ENCODE measurements at places on chromosomes 3 and 15. TPM values are rescaled to one million over a fixed set of nuclear protein-coding genes. Genes with fewer than 3 reads are reported as not detected.

The STAB1 gene
- total RNA-seq, result 19.5 TPM

The STRIT1 gene
- total RNA-seq, result not detected

DNA sequence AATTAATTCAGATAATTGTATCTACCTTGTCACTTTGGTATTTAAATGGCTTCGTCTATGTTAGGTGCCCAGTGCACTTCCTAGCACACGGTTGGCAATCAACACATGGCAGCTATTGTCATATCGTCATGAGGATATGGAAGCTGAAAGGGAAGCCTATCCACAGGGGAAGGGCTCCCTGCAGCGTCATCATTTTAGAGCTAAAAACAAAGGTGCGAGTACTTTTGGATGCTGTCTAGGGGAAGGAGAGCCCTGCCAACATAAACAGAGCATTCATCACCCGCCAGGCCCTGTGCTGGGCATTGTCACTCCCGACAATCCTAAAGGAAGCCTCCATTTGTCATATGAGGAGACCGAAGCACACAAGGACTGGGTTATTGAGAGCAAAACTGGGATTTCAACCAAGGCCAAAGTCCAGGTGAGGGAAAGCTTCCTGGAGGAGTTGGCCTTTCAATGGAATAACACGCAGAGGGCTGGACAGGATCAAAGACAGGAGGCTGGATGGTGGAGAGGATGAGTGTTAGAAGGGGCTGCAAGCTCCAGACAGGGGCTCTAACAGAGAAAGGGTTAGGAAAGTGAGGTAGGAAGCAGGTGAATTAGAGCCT lies 8.0 kb upstream of the PARL start:
- no peak for DNase-seq

The AHSG gene
- total RNA-seq, result 0.33 TPM

GRCh38 chr15:93206893-93207292 lies 117.9 kb upstream of the RGMA start:
- DNase-seq, result no peak

- DNase-seq, result no peak
Measured at GRCh38 chr3:151305060-151305774, 11.4 kb downstream of the GPR87 start.

GRCh38 chr15:36769098-36769497 lies 189.7 kb downstream of the CDIN1 start:
- DNase-seq, result no peak

- no peak for DNase-seq
Measured at GRCh38 chr15:64690578-64691296, 84.7 kb downstream of the RBPMS2 start.

GRCh38 chr15:62976301-62976881 lies 66.2 kb upstream of the TPM1 start:
- DNase-seq, result no peak

- DNase-seq, result no peak
Measured at GRCh38 chr3:164377466-164377865, 700.8 kb downstream of the SI start.

GRCh38 chr3:43587303-43587702 lies 34.5 kb downstream of the ANO10 start:
- no peak for DNase-seq

DNA sequence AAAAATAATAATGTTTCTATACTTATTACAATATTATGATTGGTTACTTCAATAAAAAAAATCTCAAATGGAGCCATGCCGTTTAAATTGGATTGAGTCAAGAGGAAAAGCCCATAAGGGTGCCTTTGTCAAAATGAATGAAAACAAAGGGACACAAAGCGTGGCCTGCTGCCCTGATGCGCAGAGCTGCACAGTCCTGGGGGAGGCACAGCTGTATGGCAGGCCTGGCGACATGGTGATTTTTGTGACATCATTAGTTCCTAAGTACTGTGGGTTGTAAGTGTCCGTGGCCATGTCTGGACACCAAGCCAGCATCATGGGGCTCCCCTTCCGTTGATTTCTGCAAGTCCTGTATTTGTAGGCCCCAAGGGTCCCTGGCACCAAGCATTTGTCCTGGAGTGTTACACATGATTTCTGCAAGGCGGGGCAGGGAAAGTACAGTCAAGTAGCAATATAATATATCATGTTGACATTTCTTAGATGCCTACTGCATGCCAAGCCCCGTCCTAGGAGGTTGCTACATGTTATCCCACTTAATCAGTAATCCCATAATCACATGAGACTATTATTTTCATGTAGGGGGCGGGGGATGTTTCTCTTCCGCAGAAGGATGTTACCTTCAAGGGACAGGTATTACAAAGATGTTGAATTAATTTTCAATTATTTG lies 59.7 kb downstream of the GHSR start:
- no peak for DNase-seq

The GOLGA8T gene
- total RNA-seq, result 0.19 TPM

DNA sequence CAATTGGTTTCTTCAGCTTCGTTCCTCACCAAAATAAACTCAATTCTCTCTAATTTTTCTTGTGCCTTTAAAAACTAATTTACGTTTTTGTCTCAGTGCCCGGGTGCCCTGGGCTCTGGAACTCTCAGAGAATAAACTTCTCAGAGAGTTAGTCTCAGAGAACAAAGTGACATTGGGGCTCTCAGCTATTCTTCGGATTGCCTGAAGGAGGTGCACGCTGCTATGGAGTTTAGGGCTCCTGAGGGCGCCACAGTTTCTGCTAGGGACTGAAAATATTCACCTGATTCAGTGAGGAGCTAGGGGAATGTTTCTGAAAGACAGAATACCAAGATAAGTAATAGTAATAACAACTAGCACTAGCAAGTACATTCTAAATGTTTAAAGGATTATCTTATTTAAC lies 22.7 kb downstream of the ZIC4 start:
- no peak for DNase-seq

DNA sequence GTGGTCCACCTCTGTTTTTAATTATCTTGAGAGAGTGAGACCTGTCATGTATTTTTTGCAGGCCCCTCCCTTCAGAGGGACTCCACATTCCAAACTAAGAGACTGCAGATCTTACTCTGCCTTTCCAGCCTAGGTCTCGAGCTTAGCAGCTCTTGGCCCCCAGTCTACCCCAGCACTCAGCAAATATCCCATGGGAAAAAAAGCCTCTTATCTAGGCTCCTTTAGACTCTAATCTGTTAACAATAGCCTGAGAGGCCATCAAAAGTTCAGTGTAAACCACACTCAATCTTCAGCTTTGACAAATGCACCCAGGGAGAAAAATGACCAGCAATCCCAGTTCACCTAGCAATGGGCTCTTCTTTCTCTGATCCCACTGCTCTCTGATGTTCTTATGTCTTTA lies 8.6 kb upstream of the BLM start:
- no peak for DNase-seq

GRCh38 chr3:124688581-124689454 lies 41.4 kb upstream of the UMPS start:
- DNase-seq, result peak; percentile 37

DNA sequence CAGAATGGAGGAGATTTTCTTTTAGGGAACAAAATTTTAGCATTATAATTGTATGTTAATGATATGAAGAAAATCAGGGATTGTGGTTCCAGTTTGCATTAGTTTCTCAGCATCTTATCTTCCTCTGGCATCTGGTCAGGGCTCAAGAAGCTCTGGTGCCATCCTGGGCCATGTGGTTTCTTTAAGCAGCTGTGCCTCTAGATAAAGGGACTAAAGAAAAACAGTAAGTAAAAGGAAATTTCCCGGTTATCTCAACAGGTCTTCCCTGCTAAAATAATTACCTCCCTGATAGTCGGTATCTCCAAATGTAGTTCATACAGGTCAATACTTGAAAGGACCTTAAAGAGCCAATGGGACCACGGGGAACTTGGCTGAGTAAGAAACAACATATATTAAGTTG lies 375.1 kb upstream of the RBMS3 start:
- DNase-seq, result no peak

GRCh38 chr15:85333132-85333831 lies 47.1 kb upstream of the AKAP13 start:
- no peak for DNase-seq

DNA sequence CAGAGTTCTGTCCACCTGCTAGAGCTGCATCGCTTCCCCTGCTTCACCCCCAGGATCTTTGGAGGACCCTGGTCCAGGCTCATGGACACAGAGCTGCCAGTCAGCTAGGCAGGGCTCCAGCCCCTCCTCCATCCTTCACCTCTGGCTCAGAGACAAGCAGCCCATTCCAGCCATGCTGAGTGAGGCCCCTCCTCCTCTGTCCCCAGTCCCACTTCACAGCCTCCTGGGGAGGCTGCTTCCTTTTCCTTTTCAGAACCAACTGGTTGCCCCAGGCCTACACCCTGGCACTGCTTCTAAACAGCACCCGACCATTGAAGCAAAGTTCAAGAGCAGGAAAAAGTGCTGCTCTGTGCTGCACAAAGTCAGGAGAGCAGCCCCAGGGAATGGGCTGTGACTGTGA lies 22.2 kb downstream of the IQSEC1 start:
- DNase-seq, result no peak

The GMNC gene
- total RNA-seq, result 0.05 TPM

- no peak for DNase-seq
Measured at GRCh38 chr3:84621823-84622222, 337.0 kb upstream of the CADM2 start.

- DNase-seq, result no peak
Measured at GRCh38 chr3:27666272-27666671, 55.9 kb downstream of the EOMES start.

GRCh38 chr15:66287461-66288057 lies 5.8 kb upstream of the DIS3L start:
- DNase-seq, result no peak

The TUSC7 gene
- not detected for total RNA-seq

The TMIE gene
- total RNA-seq, result 0.85 TPM

GRCh38 chr3:6351752-6352151 lies 509.2 kb upstream of the GRM7 start:
- no peak for DNase-seq

- no peak for DNase-seq
Measured at GRCh38 chr3:153095441-153095840, 66.6 kb upstream of the RAP2B start.

GRCh38 chr3:18660059-18660458 lies 234.9 kb upstream of the SATB1 start:
- no peak for DNase-seq

The VWA5B2 gene
- 0.05 TPM for total RNA-seq

GRCh38 chr3:131503320-131503635 lies 507 bp upstream of the MRPL3 start:
- DNase-seq, result no peak

GRCh38 chr3:9945358-9945757 lies 6.8 kb downstream of the PRRT3 start:
- no peak for DNase-seq

- DNase-seq, result no peak
Measured at GRCh38 chr3:102307442-102307841, 127.4 kb upstream of the ZPLD1 start.

DNA sequence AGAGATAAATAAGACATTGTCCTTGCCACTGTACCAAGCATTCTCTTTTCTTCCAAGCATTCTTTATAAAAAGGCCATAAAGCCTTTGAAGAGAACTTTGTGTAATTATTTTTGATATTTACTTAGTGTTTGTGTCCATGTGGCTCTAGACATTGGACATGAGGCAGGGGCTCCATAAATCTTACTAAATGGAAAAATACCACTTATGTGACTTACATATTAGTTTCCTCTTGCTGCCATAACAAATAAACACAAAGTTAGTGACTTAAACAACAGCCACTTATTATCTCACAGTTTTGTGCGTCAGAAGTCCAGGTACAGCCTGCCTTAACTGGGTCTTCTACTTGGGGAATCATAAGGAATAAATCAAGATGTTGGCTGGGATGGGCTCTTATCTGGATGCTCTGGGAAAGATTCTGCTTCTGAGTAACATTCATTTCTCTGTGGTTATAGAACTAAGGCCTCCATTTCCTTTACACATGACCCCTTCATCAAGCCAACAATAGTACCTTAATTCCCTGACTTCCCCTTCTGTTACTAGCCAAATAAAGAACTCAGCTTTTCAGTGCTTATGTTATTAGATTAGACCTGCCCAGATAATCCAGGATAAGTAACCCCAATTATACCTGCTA lies 59.9 kb upstream of the COL8A1 start:
- DNase-seq, result no peak

DNA sequence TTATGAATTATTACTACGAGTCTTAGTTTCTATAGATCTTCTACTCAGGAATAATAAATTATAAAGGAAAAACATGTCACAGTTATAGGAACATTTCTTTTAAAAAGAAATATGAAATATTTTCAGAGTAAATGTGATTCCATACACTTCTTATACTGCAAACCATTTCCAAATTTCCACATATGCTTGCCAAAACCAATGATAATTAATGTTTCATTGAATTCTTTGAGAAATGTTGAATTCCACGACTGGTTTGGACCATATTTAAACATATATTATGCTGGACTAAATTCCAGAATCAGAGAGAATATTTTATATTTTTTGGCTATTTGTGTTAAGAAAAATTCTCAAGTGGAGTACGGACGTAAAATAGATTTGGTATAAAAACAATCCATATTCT lies 144.6 kb downstream of the EPHA3 start:
- DNase-seq, result no peak

The FOXB1 gene
- 0.05 TPM for total RNA-seq
